ENCODE measurements at places on chromosomes 16 and 17.

DNA sequence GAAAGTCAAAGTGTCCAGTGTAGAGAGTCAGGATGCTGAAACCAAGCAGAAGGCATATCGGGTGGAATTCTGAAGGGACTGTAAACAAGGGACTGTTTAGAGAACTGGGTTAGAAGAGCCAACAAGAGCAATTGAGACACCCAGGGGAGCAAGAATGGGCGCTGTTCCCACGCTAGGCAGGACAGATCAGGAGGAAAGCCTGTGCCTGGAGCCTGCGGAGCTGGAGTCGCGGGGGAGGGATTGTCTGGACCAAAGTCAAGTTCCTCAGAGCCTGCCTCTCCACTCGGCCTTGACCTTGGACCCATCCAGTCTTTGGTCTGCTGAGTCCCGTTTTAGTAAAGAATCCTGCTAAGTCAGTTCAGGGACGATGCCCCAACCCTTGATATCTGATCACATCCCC, 14.7 kb upstream of the KLHL36 start:
- peak; percentile 43 for DNase-seq

GRCh38 chr17:82195675-82196672, 16.7 kb downstream of the CCDC57 start:
- no peak for DNase-seq

DNA sequence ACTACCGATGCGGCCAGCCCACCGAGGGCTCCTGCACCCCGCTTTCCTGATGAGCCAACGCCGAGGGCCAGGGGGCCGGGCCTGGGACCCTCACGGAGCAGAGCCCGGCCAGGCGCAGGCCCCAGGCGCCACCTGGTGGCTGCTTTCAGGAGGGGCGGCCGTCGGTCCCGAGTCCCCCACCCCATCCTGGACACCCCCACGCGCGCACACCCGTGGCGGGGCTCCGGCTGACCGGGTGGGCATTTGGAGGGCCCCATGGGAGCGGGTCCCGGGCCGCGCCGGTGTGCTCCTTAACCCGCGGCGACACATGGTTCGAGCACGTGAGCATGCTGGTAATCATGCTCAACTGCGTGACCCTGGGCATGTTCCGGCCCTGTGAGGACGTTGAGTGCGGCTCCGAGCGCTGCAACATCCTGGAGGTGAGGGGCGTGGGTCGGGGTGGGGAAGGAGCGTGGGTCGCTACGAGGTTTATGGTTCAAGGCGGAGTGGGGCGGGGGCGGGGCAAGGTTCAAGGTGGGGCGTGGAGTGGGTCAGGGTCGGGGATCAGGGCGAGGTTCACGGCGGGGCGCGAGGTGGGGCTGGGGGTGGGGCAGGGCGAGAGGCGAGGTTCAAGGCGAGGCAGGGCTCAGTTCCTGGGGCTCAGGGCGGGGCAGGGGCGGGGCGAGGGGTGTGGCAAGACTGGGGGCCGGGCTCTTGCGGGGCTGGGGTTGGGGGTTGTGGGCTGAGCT, 30.2 kb downstream of the TPSG1 start:
- DNase-seq = no peak

- no peak for DNase-seq
Observed at GRCh38 chr17:19339341-19339815, 23.1 kb downstream of the B9D1 start.

- no peak for DNase-seq
Observed at GRCh38 chr17:7183433-7184090, 4.4 kb upstream of the ASGR1 start.

DNA sequence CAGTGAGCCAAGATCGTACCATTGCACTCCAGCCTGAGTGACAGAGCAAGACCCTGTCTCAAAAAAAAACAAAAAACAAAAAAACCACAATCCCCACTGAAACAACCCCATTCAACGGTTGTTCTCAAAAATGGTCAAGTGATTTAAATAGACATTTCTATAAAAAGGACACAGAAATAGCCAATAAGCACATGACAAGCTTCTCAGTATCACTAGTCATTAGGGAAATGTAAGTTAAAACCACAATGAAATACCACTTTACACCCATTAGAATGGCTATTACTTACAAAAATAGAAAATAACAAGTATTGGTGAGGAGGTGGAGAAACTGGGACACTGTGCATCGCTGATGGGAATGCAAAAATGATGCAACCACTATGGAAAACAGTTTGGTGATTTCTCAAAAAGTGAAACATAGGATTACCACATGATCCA, 26.6 kb upstream of the MYLK3 start:
- DNase-seq = no peak

DNA sequence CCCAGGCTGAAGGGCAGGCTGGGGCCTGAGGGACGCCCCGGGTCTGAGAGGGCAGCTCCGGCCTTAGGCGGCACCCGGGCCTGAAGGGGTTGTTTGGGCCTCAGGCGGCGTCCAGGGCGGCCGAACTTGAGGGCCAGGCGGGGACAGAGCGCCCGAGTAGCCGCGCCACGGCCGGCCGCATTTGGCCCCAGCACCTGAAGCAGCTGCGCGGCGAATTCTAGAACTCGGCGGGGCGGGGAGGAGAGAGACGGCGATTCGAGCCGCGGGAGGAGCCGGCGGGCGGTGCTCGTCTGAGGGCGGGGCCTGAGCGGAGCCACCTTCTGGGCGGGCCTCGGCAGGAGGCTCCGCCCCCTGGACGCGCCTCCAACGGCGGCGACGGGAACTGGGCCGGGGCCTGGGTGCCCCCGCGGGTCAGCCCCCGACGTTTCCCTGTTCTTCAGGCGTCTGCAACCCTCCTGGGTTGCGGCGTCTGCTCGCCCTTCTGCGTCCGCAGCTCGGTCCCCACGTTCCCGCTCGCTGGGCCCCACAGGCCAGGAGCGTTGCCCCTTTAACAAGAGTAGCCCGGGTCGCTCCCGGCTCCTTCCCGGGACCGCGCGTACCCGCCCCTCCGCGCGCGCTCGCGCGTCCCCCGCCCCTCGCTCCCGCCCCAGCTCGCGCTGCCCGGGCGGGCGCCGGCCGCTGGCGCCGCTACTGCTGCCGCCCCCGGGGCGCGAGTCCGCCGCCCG, at the start of the genes INCA1 and KIF1C:
Gene INCA1 (minus strand): TSS at position 221 of the 725 bp plus-strand sequence. CDS start 3,085 bp downstream, outside the sequence.
Gene KIF1C (plus strand): TSS at position 649 of the 725 bp plus-strand sequence. CDS start 2,297 bp downstream, outside the sequence.
- DNase-seq = peak; percentile 92

GRCh38 chr17:69557339-69557738, 142.8 kb downstream of the MAP2K6 start:
- no peak for DNase-seq

DNA sequence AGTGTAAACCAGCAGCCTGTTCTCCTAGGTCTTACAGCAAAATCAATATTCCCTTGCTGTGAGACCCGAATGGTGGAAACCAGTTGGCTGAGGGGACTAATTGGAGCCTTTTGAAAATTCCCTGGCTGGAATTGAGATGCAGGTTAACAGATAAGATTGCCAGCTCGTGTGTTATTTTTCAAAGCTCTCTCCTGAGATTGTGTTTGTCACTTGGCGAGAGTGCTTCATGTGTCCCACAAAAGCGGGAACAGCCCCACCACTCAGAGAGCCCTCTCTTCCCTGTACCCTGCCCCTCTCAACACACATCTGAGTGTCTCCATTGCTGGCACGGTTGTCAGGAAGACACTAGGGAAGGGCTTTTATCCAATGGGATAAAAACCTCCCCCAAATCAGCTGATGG, 356.1 kb downstream of the CPPED1 start:
- DNase-seq = no peak

GRCh38 chr16:86634292-86634691, 55.9 kb downstream of the FOXL1 start:
- DNase-seq = peak; percentile 23

DNA sequence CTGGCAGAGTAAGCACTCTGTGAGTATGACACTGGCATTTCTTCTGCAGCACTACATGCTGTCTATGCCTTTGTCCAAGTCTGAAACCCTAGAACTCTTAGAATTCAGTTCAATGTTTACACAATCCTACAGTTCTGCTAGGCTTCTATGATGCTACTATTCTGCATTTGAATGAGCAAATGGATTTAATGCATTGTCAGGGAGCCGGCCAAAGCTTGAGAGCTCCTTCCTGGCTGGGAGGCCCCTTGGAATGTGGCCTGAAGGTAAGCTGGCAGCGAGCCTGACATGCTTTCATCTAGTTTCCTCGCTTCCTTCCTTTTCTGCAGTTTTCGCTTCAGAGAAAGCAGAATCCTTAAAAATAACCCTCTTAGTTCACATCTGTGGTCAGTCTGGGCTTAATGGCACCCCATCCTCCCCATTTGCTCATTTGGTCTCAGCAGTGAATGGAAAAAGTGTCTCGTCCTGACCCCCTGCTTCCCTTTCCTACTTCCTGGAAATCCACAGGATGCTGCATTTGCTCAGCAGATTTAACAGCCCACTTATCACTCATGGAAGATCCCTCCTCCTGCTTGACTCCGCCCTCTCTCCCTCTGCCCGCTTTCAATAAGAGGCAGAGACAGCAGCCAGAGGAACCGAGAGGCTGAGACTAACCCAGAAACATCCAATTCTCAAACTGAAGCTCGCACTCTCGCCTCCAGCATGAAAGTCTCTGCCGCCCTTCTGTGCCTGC, at the start of gene CCL2:
Gene CCL2 (plus strand): TSS at position 635 of the 730 bp plus-strand sequence. CDS start 65 bp downstream, at position 700.
- DNase-seq = peak; percentile 66

DNA sequence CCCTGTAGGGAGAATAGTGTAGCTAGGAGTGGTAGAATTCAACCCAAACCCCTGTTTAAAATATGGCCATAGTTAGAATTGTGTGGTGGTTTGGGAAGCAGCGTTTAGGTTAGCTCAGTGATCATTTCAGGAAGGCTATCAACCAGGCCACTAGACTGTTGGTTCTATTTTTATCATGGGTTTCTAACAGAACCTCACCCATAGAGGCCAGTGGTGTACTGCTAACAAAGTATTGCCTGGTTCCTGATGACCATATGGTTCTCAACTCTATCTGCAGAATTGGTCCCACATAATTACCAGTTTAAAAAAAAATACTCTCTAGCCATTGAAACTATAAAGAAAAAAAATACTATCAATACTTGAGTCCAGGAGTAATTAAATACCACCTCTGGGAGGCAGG, 70.5 kb upstream of the RASL10B start:
- no peak for DNase-seq

DNA sequence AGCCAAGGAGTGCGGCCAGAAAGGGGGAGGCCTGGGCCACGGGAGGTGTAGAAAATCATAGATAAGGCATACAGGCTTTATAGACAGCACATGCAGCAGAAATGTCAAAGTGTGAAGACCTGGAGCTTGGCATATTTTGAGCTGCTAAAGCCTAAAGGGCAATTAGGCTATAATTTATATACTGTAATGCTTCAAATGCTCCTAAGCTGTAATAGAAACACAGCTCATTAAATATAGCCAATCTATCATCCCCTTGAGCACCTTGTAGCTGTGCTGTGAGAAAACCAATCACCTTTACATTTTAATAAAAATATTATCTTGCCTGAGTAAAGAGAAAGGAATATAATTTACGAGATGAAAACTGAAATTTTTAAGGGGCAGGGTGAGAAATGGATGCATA, 97.9 kb upstream of the NOG start:
- DNase-seq = no peak

- peak; percentile 96 for DNase-seq
Observed at GRCh38 chr16:89581861-89582563, 6.5 kb downstream of the CPNE7 start.

DNA sequence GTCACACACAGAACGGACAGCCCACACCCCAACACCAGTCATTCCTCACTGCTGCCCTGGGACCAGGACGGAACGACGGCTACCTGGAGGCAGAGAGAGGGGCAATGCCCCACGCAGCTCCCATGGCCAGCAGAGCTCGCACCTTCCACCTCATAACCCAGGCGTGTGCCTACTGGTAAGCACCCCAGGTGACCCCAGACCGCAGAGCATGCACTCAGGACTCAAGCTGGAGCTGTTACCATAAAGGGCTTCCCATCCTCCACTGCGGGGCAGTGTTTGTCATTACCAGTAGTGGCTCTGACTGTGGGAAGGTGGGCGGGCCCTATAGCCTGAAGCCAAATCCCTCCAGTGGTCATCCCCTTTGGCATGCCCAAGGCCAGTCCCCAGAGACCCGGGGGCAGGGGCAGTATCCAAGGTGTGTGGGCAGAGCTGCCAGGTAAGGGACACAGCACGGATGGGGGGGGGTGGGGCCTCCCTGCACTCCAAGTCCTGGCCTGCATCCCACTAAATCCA, 4.7 kb upstream of the BCAR1 start:
- no peak for DNase-seq

- no peak for DNase-seq
Observed at GRCh38 chr17:73340093-73340596, 28.3 kb upstream of the CDC42EP4 start.

GRCh38 chr17:1792495-1793446, 30.9 kb downstream of the SERPINF1 start:
- no peak for DNase-seq

- no peak for DNase-seq
Observed at GRCh38 chr16:54475019-54475601, 188.5 kb upstream of the IRX3 start.

DNA sequence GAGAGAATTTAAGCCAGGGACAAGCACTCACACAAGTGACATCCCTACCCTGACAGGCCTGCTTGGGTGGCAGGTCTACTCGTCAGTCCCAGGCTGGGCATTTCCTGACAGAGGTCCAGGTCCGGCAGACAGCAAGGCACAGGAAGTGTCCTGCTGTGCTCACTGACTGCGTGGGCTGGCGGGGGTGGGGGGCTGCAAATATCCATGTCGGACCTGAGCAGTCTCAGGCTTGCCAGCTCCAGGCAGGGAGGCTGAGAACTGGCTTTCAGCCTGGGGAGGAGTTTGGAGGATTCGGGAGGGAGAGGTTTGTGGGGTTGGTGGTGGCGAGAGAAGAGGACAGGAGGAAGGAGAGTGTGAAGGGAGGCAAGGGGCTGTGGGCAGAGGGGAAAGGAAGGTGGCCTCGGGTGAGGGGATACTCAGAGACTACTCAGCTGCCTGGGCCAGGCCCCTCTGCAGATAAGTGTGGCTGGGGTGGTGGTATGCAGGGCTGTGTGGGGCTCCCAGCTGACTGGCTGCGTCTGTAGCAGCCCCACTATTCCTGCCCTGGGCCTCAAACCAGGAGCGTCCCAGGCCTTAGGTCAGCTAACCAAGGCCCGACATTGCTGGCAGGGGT, 7.8 kb downstream of the HIC1 start:
- DNase-seq = no peak

DNA sequence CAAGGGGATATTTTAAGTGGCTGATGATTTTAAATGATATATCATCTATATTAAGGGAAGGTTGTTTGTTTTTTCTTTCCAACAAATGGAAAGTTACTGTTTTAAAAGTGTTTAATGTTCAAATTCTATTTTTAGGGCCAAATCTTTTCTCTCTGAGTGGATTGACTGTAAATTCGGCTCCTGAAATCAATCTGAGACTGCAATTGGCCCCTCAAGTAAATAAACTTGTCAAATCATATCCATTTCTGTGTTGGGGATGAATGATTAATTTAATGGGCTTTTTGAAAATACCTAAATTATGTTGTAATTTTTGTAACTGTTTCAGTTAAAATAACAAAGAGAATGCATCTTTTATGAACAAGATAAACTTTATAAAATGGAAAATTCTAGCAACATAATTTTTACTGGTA, 2.6 kb downstream of the HS3ST3A1 start:
- DNase-seq = no peak

DNA sequence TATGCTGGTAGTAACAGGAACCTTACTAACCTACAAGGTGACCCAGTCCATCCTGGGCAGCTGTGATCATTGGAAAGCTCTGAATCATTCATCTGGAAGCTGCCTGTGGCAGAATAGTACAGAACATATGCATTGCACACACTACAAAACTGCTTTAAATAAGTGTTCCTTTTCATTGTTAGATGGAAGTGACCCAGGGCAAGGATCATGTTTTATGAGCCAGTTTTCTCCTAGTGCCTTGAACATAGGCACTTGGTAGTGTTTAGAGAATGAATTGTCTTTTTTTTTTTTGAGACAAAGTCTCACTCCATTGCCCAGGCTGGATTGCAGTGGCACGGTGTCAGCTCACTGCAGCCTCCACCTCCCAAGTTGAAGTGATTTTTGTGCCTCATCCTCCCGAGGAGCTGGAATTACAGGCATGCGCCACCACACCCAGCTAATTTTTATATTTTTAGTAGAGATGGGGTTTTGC, 55.4 kb downstream of the TENT4B start:
- no peak for DNase-seq
